ENCODE measurements at places on chromosomes 16 and 17.

- no peak for DNase-seq
Observed at GRCh38 chr16:88967830-88968588, 9.0 kb downstream of the CBFA2T3 start.

DNA sequence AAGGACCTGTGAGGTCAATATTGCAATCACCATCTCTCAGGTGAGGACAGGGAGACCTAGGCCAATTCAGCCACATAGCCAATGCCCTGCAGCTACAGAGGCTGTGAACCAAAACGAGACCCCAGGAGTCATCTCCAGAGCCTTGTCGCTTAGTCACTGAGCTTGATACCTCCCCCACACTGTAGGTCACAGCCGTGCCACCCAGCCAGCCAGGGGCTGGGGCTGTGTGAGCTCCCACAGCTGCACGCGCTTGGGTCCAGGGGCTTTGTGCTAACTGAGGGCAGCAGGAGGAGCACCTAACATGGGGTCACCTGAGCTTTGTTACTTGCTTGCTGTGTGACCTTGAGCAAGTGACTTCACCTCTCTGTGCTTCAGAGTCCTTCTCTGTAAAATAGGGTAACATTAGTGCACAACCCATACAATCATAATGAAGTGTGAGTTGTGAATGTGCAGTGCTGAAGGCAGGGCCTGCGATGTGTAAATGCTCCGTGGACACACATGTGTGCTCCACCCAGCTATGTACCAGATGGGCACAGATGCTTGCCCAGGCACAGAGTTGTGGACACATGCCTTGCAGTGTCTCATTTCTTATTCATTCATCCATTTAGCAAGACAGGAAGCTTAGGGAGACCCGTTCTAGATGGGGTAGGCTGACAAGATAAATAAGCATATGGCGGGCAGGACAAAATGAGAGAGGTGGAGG lies 25.9 kb downstream of the SBK1 start:
- no peak for DNase-seq

DNA sequence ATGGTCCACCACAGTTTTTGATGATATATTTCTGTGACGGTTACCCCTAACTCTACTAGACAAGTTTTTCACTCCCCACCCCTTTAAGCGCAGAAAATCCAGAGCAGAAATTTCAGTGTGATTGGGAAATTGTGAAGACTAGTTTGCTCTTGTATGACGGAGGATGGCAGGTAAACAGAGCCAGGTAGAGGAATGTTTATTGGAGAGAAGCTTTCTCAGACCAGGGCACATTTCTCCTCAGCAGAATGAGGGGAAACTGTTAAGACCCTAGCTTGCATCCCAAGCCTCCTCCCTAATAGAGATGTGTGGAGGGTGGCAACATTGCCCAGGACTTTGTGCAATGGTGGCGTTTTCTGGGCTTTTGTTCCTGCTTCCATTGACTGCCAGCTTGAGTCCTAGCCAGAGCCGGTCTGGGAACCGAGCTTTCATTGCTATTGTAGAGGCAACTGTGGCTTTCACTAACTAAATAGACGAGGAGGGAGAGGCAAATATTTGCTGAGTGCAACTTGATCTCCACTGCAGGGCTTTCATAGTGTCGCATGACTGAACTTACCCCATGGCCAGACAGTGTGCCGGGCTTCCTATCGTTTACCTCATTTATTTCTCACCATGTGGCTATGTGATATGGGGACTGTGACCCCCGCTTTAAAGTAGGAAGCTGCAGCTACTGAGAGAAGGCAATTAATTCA lies 159.6 kb upstream of the MPHOSPH6 start:
- DNase-seq, result no peak

DNA sequence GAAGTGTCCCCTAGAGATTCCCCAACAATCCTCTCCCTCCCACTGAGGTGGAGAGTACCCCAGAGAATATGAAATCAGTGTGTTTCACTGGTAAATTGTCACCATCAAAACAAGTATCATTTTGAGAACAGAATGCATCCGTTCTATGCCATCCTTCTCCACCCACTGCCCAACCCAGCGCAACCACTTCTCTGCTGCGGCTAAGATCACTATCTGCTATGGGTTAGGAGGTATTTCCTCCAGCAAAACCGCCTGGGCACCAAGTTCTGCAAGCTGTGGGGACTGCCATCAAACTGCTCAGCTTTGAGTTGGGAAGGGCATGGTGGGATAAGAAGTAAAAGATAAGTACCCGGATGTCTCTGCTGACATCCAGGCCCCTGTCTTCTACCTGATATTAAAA lies 24.4 kb downstream of the CNTNAP1 start:
- no peak for DNase-seq

DNA sequence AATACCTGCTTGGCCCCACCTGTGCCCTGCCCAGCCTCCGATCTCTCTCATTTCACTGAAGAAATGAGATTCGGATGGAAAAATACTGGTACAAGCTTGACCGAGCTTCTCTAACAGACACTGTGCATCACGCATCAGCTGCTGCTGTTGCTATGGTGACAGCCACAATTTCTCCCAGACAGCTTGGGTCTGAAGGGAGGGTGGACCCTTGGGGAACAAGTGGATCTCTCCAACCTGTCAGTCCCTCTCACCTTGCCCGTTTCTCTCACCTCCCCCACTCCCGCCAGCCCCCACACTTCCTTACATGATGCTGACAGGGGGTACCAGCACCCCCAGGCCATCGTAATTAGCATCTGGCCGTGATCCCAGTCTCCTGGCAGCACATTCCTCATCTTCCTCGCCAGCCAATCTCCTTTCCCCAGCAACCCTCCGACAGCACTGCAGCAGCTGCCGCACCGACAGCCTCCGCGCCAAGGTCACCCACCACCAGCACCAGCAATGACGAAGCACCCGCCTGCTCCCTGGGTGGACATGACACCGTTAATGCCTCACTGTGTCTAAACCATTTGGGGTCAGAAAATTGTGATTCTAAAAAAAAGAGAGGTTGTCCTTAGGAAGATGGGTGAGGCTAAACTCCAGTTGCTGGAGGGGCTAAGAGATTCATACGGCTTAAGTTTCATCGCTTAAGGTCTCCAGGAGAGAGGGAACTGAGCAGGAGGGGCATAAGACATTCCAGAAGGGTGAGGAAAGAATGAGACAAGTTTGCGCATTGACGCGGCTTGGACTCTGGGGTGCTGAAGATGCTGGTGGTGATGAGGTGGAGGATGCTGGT lies 58.6 kb upstream of the TNRC6A start:
- DNase-seq, result no peak

DNA sequence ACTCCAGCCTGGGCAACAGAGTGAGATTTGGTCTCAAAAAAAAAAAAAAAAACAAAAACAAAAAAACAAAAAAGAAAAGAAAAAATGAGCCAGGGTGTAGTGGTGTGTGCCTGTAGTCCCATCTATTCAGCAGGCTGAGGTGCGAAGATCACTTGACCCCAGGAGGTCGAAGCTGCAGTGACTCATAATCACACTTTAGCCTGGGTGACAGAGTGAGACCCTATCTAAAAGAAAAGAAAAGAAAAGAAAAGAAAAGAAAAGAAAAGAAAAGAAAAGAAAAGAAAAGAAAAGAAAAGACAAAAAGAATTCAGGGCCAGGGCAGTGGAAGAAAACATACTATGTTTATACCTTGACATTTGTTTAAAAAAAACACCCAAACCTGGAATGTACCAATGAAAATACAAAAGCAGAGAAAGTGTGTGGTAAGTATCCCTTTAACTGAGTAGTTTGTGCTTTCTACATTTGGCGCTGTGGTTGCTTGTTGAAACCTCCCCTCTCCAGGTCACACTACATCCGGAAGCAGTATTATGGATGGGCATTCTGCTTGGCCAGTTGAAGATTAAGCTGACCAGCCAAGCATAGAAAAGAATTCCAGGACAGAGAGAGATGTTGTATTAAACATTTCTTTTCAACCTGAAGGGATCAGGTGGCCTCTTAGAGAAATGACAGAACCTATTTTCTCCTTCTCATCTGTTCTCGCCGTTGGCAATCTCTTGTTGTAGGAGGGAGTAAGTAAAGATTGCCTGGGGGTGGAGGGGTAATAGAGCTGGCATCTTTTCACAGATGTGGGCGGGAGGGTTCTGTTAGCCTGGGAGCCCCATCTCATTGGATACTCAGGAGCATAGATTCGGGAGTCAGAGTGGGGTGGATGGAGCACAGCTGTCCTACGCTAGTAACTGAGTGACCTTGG lies 12.1 kb upstream of the PRKCB start:
- no peak for DNase-seq

GRCh38 chr17:38428112-38428642 lies at the start of gene ARHGAP23:
ARHGAP23 (plus strand) TSS chr17:38428464; CDS start chr17:38428486, 22 bp downstream.
- no peak for DNase-seq

DNA sequence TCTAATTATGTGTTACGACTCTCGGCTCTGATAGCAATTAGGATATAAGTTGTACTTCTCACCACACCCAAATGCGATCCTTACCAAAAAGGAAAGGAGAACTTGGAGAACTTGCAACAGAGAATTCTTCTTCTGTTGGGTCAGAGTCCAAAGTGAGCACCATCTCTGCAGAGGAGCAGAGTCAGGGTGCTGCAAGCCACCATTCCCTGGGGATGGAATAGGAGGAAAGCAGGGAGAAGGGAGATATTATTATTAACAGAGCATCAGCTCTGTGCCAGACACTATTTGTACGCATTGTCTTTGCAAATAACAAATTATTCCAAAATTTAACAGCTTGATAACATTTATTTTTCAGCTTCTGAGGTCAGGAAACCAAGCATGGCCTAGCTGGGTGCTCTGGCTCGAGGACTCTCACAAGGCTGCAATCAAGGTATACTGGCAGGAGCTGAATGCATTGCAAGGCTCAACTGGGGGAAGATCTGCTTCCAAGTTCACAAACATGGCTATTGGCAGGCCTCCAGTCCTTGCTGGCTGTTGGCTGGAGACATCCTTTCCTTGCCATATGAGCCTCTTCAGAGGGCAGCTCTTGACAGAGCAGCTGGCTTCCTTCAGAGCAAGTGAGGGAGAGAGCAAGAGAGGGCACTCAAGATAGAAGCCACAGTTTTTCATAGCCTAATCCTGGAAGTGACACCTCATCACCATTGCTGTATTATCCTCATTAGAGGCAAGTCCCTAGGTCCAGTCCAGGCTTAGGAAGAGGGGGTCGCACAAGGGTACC lies 296.2 kb upstream of the CDH5 start:
- no peak for DNase-seq

DNA sequence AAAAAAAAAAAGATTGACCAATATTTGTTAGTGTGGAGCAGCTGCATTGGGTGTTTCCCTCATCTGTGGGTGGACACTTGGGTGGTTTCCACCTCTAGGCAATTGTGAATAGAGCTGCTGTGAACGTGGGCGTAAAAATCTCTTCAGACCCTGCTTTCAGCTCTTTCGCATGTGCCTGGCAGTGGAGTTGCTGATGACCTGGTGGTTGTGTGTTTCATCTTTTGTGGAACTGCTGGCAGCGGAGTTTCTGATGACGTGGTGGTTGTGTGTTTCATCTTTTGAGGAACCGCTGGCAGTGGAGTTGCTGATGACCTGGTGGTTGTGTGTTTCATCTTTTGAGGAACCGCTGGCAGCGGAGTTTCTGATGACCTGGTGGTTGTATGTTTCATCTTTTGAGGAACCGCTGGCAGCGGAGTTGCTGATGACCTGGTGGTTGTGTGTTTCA lies 21.4 kb downstream of the ZC3H18 start:
- no peak for DNase-seq

DNA sequence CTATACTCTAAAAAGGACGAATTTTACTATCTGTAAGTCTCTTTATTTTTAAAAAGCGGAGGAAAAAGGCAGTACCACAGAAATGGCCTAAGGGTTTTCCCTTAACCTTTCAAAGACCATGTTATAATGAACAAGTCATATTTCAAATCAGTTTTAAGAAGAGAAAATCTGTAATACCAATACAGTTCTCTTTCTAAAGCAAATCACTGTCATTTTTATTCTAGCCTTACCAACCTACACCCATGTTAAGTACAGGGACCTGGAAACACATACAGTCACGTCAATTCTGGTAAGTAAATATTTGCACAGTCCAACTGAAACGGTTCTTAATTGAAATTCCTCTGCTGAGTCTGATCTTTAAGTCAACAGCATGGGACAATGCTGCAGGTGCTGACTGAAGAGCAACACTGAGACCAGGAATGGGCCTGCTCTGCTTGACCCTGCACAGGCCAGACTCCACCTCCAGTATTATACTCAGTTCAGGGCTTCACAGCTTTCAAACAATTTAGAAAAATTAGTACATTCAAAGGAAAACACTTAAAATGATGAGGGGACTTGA lies 20.2 kb downstream of the MBTPS1 start:
- DNase-seq, result no peak

- no peak for DNase-seq
Observed at GRCh38 chr17:57210224-57210553, 46.1 kb upstream of the MSI2 start.

Data from stimulated activated CD4-positive, alpha-beta T cell treated with anti-CD3 and anti-CD28 coated beads, TNF-alpha, amount 100 ng/mL, for 1 hour (primary cell).